ENCODE measurements at places on chromosomes 4 and X.
A peak's percentile ranks its signal among the peaks of the same experiment; 100 is the strongest.

DNA sequence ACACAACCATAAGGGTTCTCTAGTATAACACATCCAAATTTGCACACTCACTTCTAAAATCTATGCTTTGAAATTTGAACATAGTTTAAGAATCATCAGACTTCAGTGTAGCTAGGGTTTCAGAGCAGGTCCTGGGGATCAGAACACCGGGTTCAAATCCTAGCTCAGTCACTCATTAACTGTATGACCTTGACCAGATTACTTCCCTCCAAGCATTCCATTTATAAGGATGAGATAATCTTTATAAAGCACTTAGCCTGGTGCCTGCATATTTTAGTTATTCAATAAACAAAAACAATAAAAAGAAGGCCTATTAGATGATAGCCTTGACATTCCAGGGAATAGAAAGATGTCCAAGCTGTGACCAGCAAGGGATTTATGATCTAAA, 4.8 kb upstream of the STBD1 start:
- no peak for DNase-seq

DNA sequence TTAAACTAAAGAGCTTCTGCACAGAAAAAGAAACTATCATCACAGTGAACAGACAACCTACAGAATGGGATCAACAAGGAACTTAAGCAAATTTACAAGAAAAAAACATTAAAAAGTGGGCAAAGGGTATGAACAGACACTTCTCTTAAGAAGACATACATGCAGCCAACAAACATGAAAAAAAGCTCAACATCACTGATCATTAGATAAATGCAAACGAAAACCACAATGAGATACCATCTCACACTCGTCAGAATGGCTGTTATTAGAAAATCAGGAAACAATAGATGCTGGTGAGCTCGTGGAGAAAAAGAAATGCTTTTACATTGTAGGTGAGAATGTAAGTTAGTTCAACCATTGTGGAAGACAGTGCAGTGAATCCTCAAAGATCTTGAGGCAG, 27.8 kb downstream of the PAPSS1 start:
- DNase-seq: no peak

DNA sequence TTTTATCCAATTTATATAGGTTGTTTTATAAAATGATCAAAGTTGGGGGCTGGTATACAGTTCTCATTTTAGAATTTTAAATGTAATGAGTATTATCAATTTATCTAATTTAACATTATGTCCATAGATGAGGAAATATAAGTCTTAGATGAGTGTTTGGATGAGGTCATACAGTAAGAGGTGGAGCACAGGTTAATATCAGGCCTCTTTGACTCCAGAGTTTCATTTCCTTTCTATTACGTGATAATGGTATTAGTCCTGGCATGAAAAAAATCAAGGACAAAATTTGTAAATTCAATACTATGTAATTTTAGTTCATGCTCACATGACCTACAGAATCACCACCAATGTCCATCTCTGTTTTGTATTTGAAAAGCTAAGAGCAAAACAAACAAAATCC, 269.8 kb downstream of the FSTL5 start:
- DNase-seq: no peak

- DNase-seq: no peak
Measured at GRCh38 chr4:106364282-106364681, 4.3 kb downstream of the GIMD1 start.

GRCh38 chr4:42954963-42955669, 62.6 kb downstream of the GRXCR1 start:
- DNase-seq: no peak

DNA sequence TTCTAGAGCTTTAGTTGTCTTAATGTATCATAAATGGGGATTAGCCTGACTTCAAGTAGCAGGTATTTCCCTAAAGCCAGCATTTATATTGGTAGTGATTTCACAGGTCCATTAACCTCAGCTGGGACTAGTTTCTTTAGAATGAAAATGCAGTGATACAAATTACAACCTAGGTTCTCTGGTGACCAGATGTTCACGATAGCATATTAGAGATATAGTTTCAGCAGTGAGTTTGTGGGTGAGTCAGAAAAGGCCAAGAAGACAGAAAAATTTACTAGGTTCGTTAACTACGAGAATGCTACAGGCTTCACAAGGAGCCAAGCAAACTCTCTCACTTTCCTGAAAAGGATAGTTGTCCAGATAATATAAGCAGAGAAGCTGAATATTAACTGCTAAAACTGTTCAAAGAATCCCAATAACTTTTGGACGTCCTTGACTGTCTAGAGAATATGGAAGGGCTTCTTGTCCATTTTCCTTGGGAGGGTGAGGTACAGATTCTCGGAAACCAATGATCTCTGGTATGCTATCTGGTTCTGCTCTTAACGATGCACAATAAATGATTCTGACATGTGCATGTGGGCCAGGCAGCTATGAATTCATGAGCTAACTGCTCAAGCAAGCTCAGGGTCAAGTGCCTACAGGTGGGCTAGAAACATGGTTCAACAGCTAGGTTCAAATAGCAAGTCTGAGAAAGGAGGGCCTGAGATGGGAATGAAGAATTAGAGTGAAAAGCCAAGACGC, 6.0 kb upstream of the SPCS3 start:
- no peak for DNase-seq

DNA sequence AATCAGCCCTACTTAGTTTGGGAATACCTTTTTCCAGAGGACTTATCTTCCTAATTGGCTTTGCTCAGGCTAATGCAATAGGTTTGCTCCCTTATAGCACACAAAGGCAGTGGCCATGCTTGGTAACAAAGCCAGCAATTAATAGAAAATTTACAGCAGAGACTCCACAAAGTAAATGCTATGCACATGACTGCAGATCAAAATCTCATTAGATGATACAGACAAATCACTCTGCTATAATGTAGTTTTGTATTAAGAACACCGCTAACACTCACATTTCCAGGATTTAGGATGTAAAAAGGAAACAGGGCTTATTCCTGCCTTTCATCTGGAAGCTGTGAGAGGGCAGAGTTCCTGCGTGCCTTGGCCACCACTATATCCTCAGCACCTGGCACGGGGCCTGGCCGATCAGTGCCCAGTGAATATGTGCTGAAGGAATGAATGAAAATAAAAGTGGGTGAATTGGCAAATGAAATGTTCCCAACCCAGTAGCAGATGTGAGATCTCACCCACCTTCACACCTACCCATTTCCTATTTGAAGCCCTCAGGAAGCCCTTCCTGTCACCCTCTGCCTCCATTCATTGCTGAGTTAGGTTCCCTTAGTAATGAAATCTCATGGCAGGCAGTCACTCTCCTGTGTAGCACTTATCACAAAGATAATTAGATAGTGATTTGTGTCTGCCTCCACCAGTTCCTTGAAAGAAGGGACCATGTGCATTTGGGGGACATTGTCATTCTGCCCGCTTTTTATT, 5.1 kb downstream of the SEPTIN6 start:
- no peak for DNase-seq

DNA sequence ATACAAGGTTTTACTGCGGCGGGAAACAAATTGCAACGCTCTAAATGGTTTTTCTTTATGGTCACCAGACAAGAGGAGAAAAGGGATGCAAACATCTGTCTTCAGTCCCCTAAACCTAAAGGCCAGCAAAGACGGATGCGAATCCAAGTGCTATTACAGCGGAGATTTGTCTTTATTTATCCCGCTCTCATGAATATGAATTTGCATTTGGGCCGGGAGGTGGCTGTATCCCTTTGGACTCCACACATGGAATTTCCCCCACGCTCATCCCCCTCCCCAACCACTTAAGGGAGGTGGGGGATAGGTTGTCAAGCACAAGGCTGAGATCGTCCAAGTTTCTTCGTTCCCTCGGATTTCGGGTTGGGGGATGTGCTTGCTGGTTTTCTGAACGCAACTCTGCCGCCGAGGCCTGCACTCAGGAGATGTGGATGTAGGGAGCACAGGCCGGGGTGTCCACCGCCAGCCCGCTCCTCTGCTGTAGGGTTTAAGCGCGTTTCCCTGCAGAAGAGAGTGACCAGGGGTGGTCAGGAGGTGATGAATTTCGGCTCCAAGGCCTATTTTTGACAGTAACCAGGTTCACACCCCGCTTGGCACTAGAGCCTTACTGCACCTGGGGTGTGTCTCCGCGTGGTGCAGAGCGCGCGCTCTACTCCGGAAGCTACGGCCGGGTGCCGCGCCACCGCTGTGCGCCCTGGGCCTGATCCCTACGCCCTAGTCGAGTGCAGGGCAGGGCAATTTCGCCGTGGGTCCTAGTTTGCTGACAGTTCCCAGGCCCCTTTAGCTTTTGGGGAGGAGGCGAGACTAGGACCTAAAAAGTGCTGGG, 2.3 kb upstream of the PHOX2B start:
- no peak for DNase-seq

- DNase-seq: peak; percentile 88
Measured at GRCh38 chrX:16771483-16772398, 14.5 kb upstream of the TXLNG start.

- no peak for DNase-seq
Measured at GRCh38 chr4:74255096-74255495, 53.2 kb upstream of the EPGN start.

DNA sequence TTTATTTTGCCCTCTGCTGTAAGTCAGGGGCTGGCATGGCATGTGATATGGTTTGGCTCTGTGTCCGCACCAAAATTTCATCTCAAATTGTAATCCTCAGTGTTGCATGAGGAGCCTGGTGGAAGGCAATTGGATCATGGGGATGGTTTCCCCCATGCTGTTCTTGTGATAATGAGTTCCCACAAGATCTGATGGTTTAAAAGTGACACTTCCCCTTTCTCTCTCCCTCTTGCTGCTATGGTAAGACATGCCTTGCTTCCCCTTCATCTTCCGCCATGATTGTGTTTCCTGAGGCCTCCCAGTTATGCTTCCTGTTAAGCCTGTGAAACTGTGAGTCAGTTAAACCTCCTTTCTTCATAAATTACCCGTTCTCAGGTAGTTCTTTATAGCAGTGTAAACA, 72.0 kb upstream of the MSX1 start:
- DNase-seq: no peak

DNA sequence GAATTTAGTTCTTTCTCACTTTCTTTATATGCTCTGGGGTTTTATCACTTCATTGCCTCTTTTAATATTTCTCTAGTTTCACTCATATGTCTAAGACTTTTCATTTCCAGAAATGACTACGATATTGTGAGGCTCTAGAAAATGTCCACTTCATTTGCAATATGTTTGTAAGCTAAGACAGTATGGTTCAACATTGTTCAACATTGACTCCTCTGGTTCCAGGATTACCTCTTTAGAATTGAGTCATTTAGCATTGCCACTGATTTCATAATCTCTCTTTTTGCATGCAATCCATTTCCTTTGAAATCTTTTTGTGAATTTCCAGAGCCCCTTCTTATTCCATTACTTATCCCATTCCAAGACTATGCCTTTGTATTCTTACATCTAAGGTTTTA, 32.3 kb downstream of the BBS12 start:
- peak; percentile 88 for DNase-seq

DNA sequence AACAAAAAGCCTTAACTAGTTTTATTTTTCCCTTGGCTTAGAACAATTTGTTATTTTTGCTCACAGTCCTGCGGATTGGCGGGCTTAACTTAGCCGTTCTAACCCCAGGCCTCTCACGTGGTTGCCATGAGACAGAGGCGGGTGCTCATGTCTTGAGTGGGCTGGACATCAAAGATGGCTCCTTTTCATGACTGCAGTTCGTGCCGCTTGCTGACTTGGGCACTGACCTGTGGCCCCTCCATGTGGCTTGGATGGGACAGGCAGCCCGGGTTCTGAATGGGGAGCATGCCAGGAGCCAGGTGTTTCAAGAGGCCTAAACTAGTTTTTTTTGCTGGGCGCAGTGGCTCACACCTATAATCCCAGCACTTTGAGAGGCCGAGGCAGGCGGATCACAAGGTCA, 40.7 kb downstream of the CDS1 start:
- no peak for DNase-seq

GRCh38 chr4:54731552-54731951, 73.8 kb downstream of the KIT start:
- DNase-seq: no peak

DNA sequence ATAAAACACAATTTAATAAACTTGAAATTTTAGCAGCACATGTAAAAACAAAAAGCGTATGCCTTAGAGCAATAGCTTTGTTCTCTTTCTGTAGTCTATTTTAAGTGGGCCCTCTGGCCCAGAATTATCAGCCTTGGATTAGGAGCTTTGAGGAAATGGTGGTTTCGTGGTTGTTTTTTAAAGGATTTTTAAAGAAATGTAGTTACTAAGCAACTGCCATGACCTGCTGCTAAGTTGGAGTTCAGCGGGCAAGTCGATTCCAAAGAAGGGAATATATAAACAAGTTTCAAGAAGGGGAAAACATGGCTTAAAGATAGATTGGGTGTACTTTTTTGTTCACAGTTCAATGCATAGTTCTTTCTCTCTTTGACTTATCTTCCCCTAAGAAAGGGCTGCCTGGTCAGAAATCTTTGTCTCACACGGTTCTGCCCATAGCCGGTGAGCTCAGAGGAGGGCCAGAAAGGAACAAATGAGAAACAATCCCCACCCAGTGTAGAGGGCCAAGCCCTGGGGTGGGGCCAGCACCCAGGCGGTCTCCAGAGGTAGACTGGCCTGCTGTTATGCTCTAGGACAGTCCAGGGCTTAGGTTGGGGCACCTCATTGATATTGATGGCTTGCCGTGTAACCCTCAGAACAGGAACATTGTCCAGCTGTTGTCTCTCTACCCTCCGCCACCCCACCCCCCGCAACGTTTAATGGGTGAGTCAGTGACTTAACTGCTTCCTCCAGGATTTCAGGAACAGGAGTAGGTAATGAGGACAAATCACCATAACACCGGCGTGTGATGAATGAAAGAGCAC, 32.5 kb downstream of the DLG3 start:
- DNase-seq: peak; percentile 77

DNA sequence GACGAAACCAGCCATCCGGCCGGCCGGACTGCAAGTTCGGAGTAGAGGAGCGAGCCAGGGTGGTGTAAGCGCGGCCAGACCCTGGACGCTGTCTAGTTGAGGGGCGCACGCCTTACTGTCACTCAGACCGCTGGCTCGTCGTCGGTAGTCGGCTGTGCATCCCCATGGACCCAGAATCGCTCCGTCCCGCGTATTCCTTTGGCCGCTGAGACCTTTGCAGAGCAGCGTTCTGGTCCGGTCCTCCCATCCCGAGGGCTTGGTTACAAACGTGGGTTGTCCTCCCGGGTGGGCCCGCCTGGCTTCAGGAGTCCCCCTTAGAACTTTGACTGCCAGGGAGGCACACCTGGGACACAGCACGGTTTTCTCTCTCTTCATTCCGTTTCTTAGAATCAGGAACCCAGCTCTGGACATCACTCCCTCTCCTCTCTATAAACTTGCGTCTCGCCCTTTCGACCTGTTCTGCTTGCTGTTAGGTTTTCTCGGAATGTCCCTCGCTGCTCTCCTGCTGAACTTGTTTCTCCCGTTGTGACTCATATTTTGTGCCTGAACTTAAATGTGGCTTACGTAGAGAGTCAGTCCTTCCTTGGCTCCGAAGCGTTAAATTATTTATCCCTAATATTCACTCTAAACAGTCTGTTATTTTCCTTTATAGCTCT, 672 bp downstream of the PGM2 start:
- DNase-seq: peak; percentile 60

GRCh38 chrX:71664889-71665491, 2.4 kb upstream of the LOC101059915 start:
- DNase-seq: no peak
